AG04450 (cell line): ENCODE measurements at places on chromosomes 3 and 15.
A peak's percentile ranks its signal among the peaks of the same experiment; 100 is the strongest.

DNA sequence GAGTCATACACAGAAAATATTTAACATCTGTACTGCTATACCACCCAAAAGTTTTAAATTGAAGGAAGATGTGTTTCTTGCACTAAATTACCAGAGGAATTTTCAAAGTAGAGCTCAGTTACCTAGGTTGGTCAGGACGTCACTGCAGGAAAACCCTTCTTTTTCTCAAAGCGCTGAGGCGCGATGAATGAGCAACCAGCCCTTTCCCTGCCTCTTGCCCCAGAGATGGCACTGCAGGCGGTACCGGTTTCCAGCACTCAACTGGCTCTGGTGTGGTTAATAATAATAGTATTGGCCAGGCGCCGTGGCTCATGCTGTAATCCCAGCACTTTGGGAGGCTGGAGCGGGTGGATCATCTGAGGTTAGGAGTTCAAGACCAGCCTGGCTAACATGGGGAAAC is 49.3 kb downstream of the HES1 start:
- no peak for DNase-seq

DNA sequence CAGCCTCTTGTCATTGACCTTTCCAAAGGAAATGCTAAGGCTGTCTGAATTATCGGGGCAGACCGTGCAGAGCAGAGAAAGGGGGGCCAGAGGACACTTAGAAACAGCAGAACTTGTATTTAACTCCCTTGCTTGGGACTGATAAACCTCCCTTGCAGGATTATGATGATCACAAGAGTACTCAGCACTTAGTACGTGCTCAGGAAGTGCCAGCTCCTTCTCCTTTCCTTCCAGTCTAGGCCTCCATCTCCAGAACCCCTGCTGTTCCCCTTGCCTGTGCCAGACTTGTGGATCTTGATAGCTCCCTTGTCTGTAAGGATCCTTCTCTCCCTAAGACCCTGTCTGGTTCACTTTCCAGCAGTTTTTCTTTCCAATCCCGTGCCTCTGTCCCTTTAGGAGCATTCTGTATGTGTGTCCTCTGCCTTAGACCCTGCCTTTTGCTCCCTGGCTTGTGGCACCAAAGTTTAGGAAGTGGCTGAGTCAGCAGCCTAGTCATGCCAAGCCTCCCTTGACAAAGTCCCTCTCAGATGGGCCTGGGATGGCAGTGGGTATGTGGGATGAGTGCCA is 747 bp downstream of the SORD start:
- no peak for DNase-seq

DNA sequence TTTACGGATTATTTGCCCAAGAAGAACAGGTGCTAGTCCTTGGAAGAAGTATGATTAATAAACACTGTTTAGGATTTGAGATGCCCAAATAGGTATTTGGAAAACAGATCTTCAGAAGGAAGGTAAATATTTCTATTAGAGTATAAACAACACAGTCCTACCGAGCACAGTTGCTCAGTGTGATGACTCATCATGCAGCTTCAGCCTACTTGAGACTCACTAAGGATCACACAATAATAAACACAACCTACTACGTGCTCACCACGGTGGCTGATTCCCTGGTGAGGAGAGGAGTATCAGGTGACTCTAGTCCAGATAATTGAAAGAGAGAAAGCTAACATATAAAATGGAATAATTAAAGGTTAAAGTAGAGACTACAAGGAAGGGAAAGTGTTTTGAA is 72.0 kb downstream of the PDZRN3 start:
- peak; percentile 49 for DNase-seq

DNA sequence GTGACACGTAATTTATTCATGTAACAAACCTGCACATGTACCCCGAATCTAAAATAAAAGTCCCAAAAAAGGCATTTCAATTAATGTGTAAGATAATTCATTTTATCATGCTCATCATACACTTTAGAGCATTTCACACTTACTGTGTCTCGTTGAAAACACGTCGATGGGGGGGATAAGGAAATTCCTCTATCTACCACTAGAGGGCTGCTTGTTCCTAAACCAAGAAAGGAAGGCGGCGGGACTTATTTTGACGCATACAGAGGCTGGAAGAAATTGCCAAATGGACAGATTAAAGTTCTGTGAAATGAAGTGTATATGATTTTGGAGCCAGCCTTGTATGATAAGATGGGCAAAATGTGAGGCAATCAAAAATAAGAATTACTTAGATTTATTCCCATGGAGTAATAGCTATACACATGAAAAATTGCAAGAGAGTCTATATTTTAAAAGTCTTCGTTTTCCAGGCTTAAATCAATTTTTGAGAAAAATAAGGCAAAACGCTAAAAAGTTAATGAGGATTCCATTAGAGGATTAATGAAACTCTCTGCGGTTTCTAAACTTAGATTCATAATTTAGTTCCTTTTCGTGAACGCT is 346.8 kb downstream of the CNTN3 start:
- peak; percentile 20 for DNase-seq

GRCh38 chr3:180875124-180875698 is 37.3 kb upstream of the FXR1 start:
- DNase-seq, result no peak

- DNase-seq, result peak; percentile 61
These were observed 364.9 kb upstream of the RBMS3 start for GRCh38 chr3:28915741-28916500.

DNA sequence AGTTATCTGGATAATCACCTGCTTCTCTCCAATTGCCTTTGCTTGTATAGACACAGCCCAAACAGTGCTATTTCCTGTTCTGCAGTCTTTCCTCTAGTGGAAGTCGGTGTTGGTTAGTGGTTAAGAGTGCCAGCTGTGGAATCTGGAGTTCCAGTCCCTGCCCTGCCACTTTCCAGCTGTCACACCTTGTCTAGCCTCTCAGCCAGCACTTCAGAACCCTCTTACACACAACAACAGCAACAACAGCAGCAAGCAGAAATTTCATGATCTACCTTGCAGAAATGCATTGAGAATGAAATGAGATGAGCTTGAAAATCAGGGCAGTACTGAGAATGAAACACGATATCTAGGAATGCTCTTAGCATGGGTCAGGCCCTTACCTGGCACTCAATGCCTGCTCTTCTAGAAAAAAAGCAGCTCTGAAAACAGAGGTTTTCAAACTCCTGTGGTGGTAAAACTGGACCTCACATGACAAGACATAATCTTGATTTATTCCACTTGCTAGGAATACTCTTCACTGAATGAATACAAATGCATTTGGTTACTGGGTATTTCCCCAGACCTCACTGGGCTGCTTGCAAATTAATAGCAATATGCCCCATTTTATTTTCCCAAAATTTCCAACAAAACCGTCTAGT is 3.3 kb upstream of the WNT5A start:
- no peak for DNase-seq

DNA sequence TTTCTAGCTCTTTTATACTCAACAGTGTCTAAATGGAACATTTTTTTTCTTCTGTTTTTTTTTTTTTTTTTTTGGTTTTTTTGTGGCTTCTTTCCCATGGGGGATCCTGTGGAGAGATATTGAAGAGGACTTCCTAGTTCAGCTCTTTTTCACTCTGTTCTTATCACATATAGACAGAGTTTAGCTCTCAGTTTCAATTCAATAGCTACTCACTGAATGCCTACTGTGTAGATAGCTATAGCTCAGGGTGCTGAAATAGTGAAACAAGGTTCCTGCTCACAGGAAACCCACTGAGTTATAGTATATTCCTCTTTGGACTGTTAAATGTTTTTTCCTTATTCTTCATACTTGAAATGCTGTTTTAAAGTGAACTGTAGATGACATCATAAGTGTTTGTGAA is 918.8 kb downstream of the CADM2 start:
- no peak for DNase-seq

GRCh38 chr3:81723732-81724313 is 37.6 kb downstream of the GBE1 start:
- DNase-seq, result no peak

GRCh38 chr3:66490984-66491383 is 9.8 kb downstream of the LRIG1 start:
- DNase-seq, result no peak

- no peak for DNase-seq
These were observed 522 bp upstream of the LMLN start for GRCh38 chr3:197959500-197959890.

DNA sequence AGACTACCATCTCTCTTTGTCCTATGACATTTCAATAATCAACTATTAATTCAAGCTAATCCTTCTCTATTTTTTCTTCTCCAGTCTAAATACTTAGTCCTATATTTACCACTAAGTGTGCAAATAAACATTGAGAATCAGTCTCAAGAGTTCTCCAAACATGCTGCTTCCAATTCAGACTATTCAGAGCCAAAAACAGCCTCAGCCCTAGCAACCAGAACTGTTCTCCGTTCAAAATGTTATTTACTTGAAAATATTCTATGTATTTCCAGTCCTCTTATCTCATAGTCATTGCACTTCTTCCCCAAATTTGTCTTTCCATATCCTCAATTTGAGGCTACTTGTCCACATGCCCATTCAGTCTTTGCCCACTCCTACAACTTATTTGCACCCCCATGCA is 805.5 kb downstream of the IGSF11 start:
- no peak for DNase-seq

DNA sequence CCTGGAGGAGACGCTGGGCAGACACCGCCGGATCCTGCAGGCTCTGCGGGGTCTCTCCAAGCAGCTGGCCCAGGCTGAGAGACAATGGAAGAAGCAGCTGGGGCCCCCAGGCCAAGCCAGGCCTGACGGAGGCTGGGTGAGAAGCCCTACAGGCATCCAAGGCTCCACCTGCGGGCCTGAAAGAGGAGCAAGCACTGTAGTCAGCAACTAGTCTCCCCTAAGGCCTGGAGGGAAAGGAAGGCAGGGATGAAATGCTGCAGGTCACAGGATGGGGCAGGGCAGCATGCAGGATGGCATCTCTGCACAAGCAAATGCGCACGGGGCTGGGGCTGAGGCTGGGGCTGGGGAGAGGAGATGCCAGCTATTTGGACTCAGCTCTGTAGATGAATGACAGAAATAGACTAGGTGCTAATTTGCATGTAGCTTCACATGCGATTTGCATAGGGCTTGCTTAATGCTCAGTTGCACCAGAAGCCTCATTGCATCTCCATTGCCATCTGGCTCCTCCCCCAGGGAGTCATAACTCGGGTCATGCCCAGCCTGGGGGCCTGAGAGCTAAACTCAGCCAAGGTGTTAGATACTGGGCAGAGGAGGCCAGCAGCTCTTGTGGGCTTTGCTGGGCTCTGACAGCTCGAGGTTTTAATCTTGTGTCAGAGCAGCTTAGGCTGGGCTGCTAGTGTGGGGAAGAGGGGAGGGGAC is 5.2 kb upstream of the CPLX3 start:
- DNase-seq, result no peak

DNA sequence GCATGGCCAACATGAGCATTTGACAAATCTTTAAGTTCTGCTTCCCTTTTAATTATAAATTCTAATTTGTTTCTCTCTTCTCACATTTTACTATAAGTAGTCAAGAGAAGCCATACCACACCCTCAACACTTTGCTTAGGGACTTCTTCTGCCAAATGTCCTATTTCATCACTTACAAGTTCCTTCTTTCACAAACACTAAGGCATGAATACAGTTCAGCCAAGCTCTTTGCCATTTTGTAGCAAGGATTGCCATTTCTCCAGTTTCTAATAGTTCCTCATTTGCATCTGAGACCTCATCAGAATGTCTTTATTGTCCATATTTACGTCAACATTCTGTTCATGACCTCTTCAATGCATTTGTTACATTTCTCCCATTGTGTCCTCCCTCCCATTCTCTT is 29.4 kb downstream of the SLC22A14 start:
- DNase-seq, result no peak

GRCh38 chr3:151016478-151016795 is 43.9 kb upstream of the CLRN1 start:
- DNase-seq, result no peak

GRCh38 chr3:123338620-123339061 is 110.2 kb downstream of the ADCY5 start:
- DNase-seq, result no peak

DNA sequence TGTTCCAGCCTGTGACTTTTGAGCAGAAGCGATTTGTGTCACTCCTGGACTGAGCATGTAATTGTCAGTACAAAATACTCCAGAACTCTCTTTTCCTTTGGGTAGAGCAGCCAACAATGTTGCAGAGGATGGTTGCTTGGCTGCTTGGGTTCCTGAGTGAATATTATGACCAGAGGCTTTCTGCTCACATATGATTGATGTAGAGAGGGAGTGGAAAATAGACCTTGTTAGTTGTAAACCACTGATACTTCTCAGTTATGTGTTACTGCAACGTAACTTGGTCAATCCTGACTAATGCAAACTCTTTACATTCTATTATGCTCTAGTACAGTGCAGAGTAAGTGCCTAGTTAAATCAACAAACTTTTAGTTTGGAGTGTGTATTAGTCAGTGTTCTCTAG is 322.6 kb upstream of the KCNH8 start:
- no peak for DNase-seq

DNA sequence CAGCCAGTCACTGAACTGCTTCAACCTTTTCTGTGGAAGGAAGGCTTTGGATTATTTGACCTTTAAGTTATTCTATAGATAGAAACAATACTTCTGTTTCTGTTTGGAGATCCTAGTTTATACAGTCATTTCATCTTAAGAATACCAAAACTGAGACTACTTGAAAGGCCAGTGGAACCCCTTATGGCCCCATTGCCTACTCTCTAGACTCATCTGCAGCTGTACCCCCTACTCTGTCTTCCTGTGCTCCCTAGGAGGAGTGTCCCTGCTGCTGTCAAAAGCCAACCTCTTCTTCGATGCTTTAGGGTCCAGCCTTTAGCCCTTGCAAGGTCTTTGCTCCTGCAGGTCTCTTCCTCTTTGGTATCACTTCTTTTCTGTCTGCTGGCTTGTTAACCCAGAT is 169.6 kb downstream of the EDEM1 start:
- no peak for DNase-seq

- no peak for DNase-seq
These were observed 112.6 kb downstream of the FILIP1L start for GRCh38 chr3:100001526-100002270.

DNA sequence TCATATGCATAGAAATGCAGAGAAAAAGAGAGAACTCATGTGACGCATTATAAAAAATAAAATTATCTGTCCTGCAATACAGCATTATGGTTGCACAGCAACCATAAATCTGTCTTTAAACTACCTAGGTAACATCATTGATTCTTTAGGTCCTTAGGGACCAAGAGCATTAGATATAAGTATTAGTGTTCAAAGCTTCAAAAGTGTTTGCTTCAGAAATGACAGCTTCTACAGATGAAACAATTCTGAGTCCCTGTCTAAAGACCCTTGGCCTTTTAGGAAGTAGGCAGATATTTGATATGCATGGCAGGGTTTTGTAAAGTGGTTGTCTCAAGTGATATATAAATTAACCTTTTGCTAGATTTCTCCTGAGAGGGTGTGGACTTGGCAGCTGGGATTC is 454.2 kb downstream of the GBE1 start:
- DNase-seq, result no peak
